Activated T-helper 2 cell treated with anti-CD3 and anti-CD28 coated beads, Interferon-gamma antibody, Interleukin-2, Interleukin-4, amounts not matched to agents 10 μg/mL and 5 μg/mL and 100 μg/mL, durations not matched to agents 14 hours and 24 hours and 36 hours (primary cell): ENCODE measurements at places on chromosomes 7 and 10. TPM values are rescaled to one million over a fixed set of nuclear protein-coding genes. Genes with fewer than 3 reads are reported as not detected.

- no peak overlapping the region for H3K4me3 ChIP-seq
- no peak for DNase-seq
- H3K4me1 ChIP-seq = peaks cover 49% of the 10 kb centered on the region
Measured at GRCh38 chr10:50470798-50471582, 152.8 kb downstream of the SGMS1 start.

DNA sequence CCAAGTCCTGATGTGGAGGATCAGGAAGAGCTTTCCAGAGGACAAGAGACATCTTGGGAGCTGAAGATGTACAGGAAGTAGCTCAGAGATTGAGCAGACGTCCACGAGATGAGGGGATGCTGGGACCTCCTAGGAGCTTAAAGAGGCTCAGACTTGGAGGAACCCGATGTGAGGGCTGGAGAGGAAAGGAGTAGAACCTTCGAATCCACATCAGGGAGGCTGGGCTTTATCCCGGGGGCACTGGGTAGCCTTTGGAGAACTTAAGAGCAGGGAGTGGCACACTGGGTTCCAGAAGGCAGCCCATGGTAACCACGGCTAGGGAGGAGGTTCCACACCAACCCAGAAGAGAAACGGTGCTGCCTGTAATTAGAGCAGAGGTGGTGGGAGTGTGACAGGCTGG, 10.8 kb downstream of the PRKCQ start:
- peaks cover 59% of the 10 kb centered on the region for H3K36me3 ChIP-seq
- H3K4me1 ChIP-seq = peaks cover 66% of the 10 kb centered on the region
- no peak overlapping the region for H3K4me3 ChIP-seq

GRCh38 chr10:4459531-4459930, 366.5 kb upstream of the AKR1E2 start:
- H3K27ac ChIP-seq = no peak overlapping the region
- H3K4me3 ChIP-seq = no peak overlapping the region
- no peaks in the 10 kb centered on the region for H3K4me1 ChIP-seq
- no peaks in the 10 kb centered on the region for H3K36me3 ChIP-seq
- no peak for DNase-seq

DNA sequence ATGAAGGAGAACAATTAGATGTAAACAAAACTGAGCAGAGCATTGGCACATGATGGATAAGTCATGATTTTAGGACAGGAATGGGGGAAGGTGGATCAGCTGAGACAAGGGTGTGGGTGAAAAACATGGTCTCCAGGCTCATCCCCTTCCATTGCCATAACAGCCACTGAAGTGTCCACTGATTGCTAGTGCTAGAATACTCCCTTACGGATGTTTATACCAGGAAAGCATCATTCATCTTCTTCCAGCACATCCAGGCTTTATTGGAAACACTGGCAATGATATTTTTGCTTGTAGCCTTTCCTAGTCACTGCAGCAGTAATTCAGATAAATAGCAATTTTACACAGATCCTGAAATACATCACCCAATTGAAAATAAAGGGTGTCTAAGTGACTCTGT, 259.5 kb downstream of the PLXDC2 start:
- H3K36me3 ChIP-seq = no peaks in the 10 kb centered on the region
- H3K4me3 ChIP-seq = no peak overlapping the region
- no peak overlapping the region for H3K27ac ChIP-seq
- H3K27me3 ChIP-seq = no peaks in the 10 kb centered on the region
- no peaks in the 10 kb centered on the region for H3K4me1 ChIP-seq
- no peak for DNase-seq

- peaks cover 54% of the 10 kb centered on the region for H3K4me1 ChIP-seq
- H3K36me3 ChIP-seq = peaks cover 93% of the 10 kb centered on the region
- no peak overlapping the region for H3K27ac ChIP-seq
Measured at GRCh38 chr7:2953099-2953498, 90.6 kb downstream of the CARD11 start.

- DNase-seq = no peak
- no peaks in the 10 kb centered on the region for H3K4me1 ChIP-seq
- H3K27ac ChIP-seq = no peak overlapping the region
- H3K4me3 ChIP-seq = no peak overlapping the region
- peaks cover 11% of the 10 kb centered on the region for H3K27me3 ChIP-seq
Measured at GRCh38 chr7:29771081-29771816, 35.1 kb upstream of the WIPF3 start.

The PRR15 gene
- total RNA-seq = not detected in 2 replicates

The LIPN gene
- not detected in 2 replicates for total RNA-seq
